ENCODE measurements at places on chromosomes 5 and 9.

GRCh38 chr5:27652505-27652904 is 614.1 kb upstream of the CDH9 start:
- no peak for DNase-seq

DNA sequence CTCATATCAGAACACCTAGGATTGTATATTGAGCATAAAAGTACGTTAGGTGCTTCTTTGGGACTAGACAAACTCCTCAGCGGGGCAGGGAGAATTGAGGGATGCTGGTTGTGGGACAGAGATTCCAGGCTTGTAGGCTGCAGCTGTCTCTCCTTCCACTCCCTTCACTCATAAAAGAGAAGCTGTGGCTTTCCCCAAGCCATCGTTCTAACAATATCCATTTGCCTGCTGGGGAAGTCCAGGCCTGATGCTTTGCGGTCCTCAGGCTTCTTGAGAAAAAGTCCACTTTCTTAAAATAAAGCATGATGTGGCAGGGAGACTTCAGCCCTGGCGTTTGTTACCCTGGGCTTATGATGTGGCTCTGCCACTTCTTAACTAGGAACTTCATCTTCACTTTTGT is 129.3 kb upstream of the OSMR start:
- no peak for DNase-seq

- no peak for DNase-seq
Measured at GRCh38 chr9:31588006-31588405, 796.4 kb upstream of the ACO1 start.

DNA sequence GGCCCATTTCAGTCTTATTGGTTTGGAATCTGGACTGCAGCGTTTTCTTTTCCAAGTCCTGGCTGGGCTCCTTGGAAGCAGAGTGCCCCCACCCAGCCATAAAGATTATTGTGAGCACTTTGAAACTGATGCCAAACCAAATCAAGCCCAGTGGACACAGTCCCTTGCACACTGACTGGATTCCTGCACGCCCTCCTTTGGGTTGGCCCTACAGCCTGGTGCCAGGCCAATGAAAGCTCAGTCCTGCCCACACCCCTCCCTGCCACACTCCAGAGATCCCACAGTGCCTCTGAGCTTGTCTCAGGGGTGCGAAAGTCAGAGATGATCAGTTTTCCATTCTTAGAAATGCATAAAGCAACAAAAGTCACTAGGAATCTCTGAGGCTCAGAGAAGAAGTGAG is 181.9 kb downstream of the CETN3 start:
- no peak for DNase-seq

- no peak for DNase-seq
Measured at GRCh38 chr5:135190416-135191083, 156.5 kb upstream of the PITX1 start.

- no peak for DNase-seq
Measured at GRCh38 chr9:134034215-134035040, 9.1 kb downstream of the BRD3OS start.

- no peak for DNase-seq
Measured at GRCh38 chr5:137365126-137365865, 133.8 kb downstream of the SPOCK1 start.

- no peak for DNase-seq
Measured at GRCh38 chr5:1551426-1552301, 27.9 kb upstream of the LPCAT1 start.

GRCh38 chr5:27144456-27144855 is 106.1 kb upstream of the CDH9 start:
- DNase-seq = no peak

GRCh38 chr5:65326922-65327321 is 154.8 kb downstream of the ADAMTS6 start:
- no peak for DNase-seq

- DNase-seq = no peak
Measured at GRCh38 chr9:15221746-15222145, 85.3 kb downstream of the TTC39B start.

DNA sequence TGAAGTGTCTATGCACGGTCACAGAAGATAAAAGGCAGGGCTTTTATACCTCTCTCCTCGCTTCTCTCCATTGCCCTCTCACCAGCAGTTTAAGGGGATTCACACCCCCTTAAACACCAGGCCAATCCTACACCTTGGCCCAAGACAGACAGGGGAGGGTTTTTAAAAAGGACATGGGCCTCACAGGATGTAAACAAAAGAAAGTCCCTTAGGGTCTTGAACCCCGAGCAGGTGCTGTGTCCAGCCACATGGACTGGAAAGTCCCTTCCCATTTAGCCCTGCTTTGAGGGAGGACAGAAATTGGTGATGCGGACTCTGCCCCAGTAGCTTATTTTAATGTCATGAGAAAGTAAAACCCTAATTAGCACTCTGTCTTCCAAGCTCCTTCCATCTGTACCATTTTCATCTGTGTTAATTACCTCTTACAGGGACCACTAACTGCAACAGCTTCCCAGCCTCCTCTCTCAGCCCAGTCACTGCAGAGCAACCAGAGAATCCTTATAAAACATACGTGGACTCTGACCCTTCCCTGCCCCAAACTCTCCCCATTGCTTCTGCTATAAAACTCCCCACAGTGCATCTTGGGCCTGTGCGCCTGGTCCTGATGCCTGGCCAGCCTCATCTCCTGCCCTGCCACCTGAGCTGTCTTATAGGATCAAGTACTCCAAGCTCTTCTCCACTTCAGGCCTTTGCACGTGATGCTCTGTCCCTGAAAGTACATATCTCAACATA is 16.7 kb downstream of the WHRN start:
- no peak for DNase-seq

DNA sequence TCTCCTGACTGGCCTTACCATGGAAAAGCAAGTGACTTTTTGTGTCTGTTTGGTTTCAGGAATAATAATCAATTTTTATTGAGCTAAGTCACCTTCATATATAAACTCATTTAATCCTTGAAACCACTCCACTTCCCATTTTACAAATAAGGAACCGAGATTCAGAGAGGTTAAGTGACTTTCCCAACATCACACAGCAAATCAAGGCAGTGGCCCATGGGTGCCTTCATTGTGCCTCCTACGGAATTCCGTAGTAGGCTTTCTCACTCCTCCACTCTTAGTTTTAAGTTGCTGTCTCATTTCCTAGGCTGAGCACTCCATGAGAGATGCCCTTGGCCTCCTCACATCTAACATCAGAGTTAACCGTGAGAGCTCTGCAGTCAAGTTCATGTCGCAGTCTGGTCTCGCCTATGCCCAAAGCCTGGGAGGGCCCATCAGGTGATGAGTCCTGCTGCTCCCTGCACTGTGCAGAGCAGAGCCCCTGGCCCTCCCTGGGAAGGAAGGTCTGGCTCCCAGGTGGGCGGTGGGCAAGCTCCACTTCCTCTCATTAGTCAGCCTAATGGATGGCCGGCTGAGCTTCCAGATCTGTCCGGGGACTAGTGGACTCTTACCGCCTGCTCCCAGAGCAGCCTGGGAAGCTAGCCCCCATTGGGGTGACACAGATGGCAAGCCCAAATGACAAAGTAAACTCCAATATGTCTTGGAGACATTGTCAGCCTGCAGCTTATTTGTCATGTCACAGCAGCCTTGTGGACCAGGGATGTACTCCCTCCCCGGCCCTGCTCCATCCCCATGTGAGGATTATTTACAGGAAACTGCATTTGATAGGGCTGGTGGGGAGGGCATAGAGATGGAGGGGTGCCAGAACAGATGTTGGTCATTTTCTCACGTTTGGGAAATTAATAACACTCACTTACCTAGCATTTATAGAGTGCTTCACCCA is 123.4 kb downstream of the MVB12B start:
- no peak for DNase-seq

DNA sequence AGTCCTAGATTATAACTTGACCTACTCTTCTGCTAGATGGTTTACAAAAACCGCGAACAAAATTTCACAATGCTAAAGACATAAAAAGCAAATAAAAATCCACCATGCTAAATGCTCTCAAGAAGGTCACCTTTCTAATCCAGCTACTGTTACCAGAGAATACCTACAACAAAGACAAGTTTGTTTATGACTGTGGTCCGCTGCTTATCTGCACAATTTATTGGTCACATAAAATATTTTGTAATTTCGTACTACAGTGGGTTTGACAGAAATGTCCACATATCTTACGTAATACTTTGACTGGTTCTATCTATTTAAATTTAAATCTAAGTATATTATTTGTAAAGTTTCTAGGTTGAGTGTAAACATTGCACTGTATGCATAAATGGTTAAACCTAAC is 257.6 kb upstream of the ZNF608 start:
- no peak for DNase-seq

DNA sequence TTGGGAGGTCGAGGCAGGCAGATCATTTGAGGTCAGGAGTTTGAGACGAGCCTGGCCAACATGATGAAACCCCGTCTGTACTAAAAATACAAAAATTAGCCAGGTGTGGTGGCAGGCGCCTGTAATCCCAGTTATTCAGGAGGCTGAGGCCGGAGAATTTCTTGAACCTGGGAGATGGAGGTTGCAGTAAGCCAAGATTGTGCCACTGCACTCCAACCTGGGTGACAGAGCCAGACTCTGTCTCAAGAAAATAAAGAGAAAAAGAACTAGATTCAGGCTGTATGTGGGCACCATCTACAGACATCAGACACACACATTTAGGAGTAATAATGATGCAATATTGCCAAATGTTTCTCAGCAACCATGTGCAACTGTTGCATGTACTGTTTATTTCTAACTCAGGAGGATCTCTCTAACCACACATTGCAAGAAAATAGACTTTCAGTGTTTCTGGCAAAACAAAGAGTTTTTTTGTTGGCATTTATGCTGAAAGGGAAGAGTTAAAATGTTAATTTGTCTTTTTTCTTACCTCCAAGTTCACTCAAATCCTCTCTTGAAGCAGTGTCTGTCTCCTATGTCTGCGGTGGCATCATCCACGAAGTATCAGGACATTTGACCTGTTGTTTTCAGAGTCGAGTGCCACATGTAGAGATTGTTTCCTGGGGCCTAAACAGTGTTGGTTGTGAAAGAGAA is 5.1 kb upstream of the ORM1 start:
- DNase-seq = peak; percentile 17

DNA sequence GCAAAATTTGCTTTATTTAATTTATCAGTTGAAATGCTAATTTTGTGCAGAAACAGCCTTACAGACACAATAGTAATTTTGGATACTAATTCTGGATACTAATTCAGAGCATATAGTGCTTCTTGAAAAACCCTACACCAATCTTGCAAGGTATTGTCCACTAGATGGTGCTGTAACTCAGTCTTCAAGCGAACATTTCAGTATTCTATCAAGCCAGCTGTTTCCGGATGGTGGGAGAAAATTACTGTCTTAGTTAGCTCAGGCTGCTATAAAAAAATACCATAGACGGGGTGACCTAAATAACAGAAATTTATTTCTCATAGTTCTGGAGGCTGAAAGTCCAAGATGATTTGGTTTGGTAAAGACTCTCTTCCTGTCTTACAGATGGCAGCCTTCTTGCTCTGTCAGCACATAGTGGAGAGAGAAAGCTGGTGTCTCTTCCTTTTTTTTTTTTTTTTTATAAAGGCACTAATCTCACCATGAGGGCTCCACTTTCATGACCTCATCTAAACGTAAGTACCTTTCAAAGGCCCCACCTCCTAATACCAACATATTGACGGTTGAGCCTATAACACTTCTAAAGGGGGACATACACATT is 1306.5 kb upstream of the CDH9 start:
- DNase-seq = no peak

DNA sequence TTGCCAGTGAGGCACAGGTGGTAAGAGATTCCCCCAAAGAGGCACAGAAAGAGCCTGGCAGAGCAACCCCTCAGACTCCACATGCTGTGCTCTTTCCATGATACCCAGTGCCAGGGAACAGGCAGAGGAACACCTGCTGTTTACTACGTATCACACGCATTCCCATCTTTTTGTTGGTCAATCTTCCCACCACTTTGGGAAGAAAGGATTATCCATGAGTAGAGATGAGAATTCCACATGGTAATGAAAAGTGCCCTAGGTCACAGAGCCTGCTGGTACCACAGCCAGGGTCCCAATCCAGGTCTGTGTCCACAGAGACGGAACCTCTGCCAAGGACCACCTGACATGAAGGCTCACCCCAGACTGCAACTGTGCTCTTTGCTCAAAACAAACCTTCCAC is 86.6 kb downstream of the LHFPL2 start:
- no peak for DNase-seq

GRCh38 chr5:31811210-31811609 is 172.3 kb downstream of the PDZD2 start:
- peak; percentile 72 for DNase-seq

- no peak for DNase-seq
Measured at GRCh38 chr5:102529031-102529430, 30.2 kb upstream of the SLCO6A1 start.

DNA sequence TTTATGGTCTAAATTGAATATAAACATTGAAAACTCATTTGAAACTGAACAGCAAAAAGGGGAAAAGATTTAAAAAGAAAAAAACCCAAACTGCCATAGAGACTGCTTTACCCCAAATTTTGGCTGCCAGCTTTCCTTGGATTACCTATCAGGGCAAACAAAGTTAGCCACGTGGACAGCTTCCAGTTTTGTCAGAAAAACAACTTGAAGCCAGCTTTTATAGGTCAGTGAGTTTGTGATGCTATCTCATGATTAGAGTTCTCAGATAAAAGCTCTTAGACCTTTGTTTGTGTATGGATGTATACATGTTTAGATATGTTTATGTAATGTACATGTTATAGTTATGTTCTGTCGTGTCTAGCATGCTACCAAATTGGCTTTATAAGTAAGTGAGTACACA is 16.1 kb downstream of the FBP2 start:
- no peak for DNase-seq

DNA sequence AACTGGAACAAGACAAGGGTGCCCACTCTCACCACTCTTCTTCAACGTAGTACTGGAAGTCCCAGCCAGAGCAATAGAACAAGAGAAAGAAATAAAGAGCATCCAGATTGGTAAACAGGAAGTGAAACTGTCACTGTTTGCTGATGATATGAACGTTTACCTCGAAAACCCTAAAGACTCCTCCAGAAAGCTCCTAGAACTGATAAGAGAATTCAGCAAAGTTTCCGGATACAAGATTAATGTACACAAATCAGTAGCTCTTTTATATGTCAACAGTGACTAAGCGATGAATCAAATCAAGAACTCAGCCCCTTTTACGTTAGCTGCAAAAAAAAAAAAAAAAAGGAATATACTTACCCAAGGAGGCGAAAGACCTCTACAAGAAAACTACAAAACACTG is 306.6 kb downstream of the PLK2 start:
- DNase-seq = no peak

DNA sequence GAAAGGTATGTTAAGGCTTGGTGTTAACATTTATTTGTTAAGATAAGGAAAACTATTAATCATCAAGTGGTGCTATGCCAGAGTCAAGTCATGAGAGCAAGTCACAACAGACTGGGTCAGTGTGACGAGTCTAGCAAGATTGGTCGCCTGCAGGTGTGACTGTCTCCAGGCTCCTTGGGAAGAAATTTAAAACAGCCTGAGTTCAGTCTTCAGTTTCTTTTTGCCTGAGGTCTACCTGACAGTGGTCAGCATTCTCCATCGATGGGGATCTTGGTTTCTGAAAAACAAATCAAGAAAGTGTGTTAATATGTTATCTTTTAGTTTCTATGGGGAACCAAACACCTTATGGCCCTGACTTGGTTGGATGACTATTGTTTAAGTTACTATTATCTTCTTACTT is 56.3 kb downstream of the CETN3 start:
- DNase-seq = no peak
